ENCODE measurements at places on chromosomes 3 and 15.

GRCh38 chr3:109922856-109923255 lies 585.5 kb upstream of the DPPA4 start:
- no peak for DNase-seq

DNA sequence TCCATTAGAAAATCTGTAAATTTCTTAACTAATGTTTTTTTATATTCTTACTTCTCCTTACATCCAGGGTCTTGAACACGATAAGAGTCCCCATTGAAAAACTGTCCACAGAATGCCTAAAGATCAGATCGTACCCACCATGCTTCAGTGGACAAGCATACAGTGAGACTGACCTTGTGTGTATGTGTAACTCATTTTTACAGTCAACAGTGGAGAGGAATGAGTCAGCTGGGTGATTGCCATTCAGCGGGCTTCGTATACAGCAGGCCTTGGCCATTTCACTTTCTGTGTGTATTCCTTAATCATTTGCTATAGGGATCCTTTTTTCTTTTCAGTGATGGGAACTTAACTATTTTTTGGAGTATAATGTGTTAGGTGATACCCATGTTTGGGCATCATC lies 10.6 kb downstream of the PARP14 start:
- DNase-seq, result no peak

- DNase-seq, result no peak
Measured at GRCh38 chr15:81317642-81318017, 6.3 kb downstream of the STARD5 start.

- DNase-seq, result no peak
Measured at GRCh38 chr15:40511093-40511471, 40.3 kb downstream of the CHST14 start.

GRCh38 chr15:33114374-33114717 lies 80.2 kb downstream of the FMN1 start:
- no peak for DNase-seq

- no peak for DNase-seq
Measured at GRCh38 chr3:148381051-148381450, 316.7 kb upstream of the AGTR1 start.

DNA sequence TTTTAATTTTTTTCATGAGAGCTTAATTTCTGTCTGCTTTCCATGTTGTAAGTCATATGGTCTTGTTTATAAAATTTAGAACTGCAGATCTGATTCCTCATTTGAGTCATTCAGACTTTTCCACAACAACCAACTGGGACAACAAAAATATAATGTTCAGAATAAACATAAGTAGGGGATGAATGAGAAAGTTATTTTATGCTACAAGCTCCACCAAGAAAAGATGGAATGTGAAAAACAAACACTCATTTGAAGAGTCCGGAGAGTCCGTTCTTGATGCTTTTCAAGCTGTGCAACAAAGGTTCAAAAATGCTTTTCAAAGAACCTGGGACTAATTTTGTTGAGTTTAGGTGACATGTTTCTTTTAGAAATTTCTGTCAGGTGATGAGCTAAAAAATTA lies 9.2 kb downstream of the FRMD4B start:
- DNase-seq, result no peak

GRCh38 chr3:138560501-138560900 lies 33.6 kb downstream of the CEP70 start:
- no peak for DNase-seq

GRCh38 chr3:197465996-197466549 lies 89.7 kb downstream of the BDH1 start:
- no peak for DNase-seq

GRCh38 chr3:42263354-42264346 lies 2.3 kb downstream of the CCK start:
- no peak for DNase-seq

DNA sequence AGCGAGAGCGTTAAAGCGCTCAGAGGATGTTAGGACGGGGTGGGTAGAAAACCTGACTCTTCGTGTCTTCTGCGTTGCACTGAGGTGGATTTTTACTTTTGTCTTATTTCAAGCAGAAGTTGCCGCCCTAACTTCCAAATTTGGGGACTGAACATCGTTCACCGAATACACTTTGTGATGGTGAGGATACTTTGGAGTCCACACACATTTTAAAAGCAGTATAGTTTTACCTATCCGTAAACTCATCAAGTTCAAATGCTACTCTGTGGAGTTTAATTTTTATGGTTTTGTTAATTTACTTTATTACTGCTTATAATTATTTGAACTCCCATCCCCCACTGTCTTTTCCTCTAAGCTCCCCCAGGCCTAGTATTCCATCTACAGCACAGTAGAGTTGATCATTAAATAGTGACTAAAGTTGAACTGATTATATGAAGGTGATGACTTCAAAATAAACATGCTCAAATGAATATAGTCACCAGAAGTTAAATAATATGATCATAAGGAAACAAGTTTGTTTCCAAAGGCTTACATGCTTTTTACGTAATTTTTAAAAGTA lies 617 bp upstream of the EOGT start:
- DNase-seq, result no peak

DNA sequence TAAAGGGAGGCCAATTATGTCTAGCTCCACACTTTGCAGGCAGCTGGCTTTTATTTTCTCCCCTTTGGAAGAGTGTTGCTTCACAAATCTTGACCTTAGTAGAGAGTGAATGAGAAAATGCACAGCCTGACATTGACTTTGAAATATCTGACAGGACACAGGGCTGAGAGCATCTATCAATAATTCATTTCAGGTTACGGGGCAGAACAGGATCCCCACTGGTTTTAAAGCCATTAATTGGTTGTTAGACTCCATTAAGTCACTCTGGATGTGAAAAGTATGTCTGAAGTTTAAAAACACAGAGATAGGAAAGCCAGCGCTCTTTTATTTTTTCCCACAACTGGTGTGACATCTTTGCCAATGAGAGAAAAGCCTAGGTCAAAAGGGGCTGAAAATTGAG lies 251.9 kb upstream of the TMC3 start:
- DNase-seq, result no peak

GRCh38 chr3:125010393-125010792 lies 45.4 kb downstream of the HEG1 start:
- no peak for DNase-seq

GRCh38 chr3:43399034-43399433 lies 112.7 kb downstream of the SNRK start:
- no peak for DNase-seq

DNA sequence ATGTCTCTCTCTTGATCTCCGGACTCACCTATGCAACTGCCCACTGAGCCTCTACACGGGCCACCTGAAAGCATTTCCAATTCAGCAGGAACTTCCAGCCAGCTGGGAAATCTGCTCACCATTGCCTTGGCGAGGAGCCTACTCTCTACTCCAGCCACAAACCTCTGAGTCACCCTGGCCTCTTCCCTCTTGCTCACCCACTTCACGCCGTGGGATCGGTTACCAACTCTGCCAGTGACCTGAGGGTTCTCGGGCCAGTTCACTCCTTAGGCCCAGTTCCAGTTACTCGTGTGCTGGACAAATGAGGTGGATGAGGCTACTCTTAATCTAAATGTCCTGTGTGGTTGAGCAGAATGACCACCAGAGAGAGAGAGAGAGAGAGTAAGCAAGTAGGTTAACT lies 70.1 kb downstream of the CEMIP start:
- DNase-seq, result no peak

DNA sequence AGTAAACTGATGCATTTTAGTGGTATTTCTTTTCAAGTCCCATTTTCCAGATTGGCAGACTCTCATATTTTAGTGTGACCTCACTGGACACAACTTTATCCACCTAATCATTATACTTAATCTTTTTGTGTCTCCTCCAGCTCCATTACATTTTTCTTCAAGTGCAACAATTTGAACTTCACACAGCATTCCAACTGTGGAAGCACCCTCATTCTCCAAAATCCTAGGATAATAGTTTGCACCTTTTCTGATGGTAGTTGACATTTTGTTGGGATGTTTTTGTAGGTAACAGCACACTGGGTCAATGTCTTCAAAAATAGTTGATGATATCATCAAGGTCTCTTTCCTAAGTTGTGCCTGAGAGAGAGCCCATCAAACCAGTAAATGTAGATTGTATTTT lies 123.1 kb downstream of the RYR3 start:
- no peak for DNase-seq
